ENCODE measurements at places on chromosomes 4 and X.

DNA sequence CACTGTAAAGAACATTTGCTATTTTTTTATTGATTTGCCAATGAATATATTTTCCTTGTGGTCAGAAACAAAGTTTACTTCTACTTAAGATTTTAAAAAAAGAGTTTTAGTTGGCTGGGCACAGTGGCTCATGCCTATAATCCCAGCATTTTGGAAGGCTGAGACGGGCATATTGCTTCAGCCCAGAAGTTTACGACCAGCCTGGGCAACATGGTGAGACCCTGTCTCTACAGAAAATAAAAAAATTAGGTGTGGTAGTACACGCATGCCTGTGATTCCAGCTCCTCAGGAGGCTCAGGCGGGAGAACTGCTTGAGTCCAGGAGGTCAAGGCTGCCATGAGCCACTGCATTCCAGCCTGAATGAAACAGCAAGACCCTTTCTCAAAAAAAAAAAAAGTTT lies 36.8 kb downstream of the LRP2BP start:
- DNase-seq, result no peak

- DNase-seq, result no peak
These were observed 607.4 kb upstream of the PITX2 start for GRCh38 chr4:111230265-111230664.

- no peak for DNase-seq
These were observed 39.1 kb downstream of the ANOS1 start for GRCh38 chrX:8692871-8693270.

- no peak for DNase-seq
These were observed 87.1 kb downstream of the VCX2 start for GRCh38 chrX:8084006-8084405.

DNA sequence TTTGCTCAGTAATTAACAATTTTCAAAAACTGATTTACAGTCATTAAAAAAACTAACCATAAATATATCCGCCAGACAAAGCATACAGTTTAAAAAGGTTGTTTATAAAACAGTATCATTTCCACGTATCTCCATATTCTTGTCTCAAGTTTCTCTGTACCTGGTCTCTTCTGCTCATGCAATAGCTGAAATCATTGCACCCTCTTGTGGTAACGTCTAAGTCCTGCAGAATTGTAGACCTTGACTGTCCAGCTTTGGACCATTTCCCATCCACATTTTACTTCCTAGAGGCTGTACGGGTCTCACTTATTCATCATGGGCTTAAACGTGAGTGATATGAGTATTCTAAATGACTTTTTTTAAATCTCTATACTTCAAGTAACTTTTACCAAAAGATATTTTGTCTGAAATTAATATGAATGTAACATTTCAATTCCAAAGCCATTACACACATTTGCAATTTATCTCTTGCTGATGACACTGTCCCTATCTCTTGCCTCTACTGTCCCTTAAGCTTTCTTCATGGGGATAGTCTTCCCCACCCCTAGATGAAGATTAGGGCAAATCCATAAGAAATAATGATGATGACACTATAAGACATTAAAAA lies 118.5 kb downstream of the BTC start:
- peak; percentile 21 for DNase-seq

DNA sequence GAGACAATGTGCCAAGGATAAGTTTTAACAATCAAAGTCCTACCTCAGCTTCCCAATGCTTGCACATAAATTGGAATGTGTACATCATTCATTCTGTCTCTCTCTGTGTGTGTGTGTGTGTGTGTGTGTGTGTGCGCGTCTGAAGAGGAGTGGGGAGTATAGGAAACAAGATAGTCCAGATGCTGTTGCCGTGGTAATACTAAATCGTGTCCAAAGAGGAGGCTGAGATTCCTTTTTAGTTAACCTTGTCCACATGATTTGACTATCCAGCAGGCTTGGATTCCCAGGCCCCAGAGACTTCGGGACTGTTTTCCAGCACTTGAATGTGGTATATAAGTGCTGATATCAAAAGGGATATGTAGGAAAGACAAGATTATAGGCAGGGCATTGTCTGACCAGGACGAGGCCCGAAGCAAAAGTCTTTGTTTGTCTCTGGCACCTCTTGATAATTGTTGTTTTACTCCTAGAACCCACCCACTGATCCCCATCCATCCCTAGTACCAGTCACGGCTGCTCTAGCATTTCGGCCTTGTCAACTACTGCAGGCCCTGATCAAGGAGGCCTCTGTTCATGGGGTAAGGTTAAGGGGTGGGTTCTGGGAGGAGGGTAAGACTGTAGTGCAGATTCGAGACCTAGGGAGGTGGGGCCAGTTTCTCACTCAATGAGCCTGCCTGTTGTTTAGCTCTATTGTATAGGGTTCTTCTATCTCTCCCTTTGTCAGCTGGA lies 3.9 kb downstream of the PLP1 start:
- no peak for DNase-seq

GRCh38 chr4:94084155-94084554 lies 123.5 kb upstream of the SMARCAD1 start:
- DNase-seq, result no peak

GRCh38 chrX:40403757-40404156 lies 177.0 kb upstream of the ATP6AP2 start:
- DNase-seq, result no peak

GRCh38 chrX:133364196-133364595 lies 51.1 kb downstream of the GPC4 start:
- DNase-seq, result no peak

DNA sequence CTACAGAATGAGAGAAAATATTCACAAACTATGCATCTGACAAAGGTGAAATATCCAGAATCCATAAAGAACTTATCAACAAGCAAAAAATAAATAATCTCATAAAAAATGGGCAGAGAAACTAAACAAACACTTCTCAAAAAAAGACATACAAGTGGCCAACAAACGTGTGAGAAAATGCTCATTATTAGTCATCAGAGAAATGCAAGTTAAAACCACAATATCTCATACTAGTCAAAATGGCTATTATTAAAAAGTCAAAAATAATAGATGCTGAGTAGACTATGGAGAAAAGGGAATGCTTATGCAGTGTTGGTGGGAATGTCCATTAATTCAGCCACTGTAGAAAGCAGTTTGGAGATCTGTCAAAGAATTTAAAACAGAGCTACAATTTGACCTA lies 533.3 kb downstream of the TMA16 start:
- no peak for DNase-seq

DNA sequence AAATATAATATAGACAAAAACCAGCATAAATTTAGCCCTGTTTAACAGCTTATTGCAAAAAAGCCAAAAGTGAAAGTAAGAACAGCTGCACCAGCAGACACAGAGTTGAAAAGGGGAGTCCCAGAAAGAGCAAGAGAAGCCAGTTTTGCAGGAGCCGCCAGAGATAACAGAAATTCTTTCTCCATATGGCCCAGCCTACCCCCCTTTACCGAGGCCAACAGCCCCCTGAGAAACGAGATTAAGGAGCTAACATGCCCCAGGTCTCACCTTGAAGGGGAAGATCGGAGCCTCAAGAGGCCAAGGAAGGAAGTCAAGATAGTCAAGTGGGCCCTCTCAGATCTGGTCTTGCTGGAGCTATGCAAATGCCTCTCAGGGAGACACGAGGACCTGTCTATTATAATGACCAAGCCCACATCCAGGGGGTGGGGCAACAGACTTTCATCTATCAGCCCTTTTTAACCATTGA lies 4.8 kb downstream of the ACOX3 start:
- peak; percentile 43 for DNase-seq

GRCh38 chr4:535181-535923 lies 36.3 kb downstream of the PIGG start:
- DNase-seq, result no peak

- DNase-seq, result no peak
These were observed 28.7 kb downstream of the INPP4B start for GRCh38 chr4:142817442-142817841.

DNA sequence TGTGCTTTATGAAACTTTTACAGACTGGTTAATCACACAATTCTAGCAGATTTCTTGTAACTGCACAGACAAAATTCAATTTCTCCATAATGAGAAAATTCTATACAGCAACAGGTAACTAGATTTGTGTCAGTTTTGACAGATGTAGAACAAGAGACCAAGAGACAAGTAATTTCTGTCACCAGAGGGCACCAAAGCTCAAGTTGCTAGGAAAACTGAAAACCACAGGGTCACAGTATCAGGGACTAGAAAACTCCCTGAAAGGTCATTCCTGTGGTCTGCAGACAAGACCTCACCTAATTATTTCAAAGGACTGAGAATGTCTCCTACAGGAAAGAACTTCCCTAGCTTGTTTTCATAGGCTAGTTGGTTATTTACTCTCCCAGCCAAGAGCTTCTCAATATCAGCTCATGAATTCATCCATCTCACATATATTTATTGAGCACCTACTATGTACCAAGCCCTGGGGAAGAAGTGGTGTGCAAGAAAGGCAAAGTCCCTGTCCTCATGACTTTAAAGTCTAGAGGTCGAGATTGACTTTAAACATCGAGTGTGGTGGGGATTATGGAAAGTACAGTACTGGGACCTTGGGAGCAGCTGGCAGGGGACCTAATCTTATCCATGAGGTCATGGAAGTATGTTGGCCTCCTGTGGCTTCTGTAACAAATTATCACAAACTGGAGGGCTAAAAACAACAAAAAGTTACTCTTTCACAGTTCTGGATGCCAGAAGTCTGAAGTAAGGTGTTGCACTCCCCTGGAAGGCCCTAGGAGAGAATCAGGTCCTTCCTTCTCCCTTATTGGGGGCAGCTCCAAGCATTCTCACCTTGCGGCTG lies 47.8 kb upstream of the SETD7 start:
- DNase-seq, result peak; percentile 23

- no peak for DNase-seq
These were observed 125.5 kb upstream of the STS start for GRCh38 chrX:7021991-7022390.

GRCh38 chr4:4461850-4462249 lies 74.9 kb downstream of the NSG1 start:
- DNase-seq, result no peak

GRCh38 chrX:95290455-95290854 lies 1394.2 kb upstream of the DIAPH2 start:
- DNase-seq, result no peak

DNA sequence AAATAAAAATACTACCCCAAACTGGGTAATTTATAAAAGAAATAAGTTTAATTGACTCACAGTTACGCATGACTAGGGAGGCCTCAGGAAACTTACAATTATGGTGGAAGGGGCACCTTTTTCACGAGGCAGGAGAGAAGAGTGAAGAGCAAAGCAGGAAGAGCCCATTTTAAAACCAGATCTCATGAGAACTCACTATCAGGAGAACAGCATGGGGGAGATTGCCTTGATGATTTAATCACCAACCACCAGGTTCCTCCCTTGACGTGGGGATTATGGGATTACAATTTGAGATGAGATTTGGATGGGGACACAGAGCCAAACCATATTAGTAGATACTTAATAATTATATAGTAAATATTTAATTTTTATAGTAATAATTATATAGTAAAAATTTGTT lies 10.1 kb downstream of the CISD2 start:
- no peak for DNase-seq

GRCh38 chrX:87063642-87064041 lies 454.0 kb upstream of the KLHL4 start:
- DNase-seq, result no peak
